RWPE1 (cell line): ENCODE measurements at places on chromosomes 7 and 10.

GRCh38 chr10:120453886-120454285 lies 3.1 kb upstream of the PLPP4 start:
- DNase-seq: no peak

GRCh38 chr7:2431260-2431867 lies 28.0 kb downstream of the CHST12 start:
- peak; percentile 27 for DNase-seq

DNA sequence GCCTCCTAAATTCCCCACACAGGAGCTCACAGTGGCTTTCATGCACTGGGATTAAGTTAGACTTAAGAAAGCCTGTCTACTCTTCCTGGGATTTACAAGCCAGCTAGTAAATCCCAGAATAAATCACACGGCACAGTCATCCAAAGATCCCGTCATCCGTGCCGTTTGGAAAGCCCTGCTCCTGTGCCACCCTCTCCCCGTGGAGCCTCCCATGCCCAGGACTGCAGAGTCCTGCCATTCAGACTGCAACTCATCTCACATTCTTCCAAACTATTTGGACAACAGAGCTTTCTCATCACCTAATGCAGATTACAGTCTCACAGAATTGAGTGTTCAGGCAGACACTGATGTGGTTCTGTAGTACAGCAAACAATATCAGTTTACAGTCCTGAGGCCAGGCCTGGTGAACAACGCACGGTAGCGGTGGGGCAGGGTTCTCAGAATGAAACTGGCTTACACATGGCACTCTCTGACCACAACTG lies 166.5 kb downstream of the EGFR start:
- no peak for DNase-seq

- DNase-seq: no peak
These were observed 66.9 kb upstream of the ARHGAP21 start for GRCh38 chr10:24790599-24790998.

GRCh38 chr10:114060456-114060855 lies 16.8 kb downstream of the ADRB1 start:
- DNase-seq: no peak

GRCh38 chr7:23600236-23600635 lies 3.1 kb downstream of the CCDC126 start:
- no peak for DNase-seq

DNA sequence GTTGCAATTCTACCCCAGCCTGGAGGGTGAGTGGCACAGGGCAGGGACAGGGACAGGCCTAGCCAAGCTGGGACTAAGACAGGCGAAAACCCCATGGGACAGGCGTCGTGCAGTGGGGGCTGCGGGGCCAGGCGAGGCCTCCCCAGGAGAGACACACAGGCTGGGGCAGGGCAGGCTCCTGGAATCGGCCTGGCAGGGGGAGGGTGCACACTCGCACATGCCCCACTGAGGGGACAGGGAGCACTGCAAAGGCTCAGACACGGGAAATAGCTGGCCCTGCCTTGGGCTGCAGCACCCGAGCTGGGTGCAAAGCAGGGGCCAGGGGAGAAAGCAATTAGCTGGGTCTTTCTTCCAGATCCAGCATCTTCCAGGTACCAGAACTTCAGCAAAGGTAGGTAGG lies 10.4 kb downstream of the LAT2 start:
- no peak for DNase-seq

GRCh38 chr7:82275342-82275741 lies 168.2 kb downstream of the CACNA2D1 start:
- no peak for DNase-seq

DNA sequence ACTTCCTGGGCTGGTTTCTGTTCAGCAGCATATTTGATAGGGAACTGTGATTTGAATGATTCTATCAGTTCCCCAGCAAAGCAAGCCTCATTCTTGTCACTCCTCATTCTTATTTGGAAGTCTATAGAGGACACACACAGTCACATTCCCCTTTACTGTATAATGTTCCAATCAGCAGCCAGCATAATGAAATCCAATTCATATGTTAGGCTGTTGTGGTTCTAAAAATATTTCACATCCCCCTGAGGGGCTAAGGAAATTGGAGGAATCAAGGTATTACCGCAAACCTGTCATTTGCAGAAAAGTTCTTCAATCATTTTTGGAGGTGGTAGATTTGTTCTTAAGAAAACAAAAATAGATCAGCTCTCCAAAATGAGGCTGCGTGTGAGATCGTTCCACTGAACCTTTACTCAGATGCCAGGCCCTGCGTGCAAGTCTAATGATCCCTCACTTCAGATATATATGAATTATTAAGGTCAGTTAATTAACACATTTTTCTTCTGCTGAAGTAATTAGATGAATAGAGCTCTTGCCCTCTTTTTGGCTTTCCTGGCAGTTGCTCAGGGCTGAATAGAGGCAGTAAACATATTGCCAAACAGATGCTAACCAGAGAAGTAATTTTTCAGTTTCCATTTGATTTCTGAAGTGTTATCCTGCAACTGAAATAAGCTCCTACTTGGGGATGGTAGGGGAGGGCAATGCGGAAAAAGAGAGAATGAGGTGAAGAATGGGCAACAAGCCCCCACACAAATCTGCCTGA lies 31.8 kb downstream of the LSMEM1 start:
- no peak for DNase-seq

GRCh38 chr10:33274096-33274785 lies 60.2 kb downstream of the NRP1 start:
- no peak for DNase-seq

DNA sequence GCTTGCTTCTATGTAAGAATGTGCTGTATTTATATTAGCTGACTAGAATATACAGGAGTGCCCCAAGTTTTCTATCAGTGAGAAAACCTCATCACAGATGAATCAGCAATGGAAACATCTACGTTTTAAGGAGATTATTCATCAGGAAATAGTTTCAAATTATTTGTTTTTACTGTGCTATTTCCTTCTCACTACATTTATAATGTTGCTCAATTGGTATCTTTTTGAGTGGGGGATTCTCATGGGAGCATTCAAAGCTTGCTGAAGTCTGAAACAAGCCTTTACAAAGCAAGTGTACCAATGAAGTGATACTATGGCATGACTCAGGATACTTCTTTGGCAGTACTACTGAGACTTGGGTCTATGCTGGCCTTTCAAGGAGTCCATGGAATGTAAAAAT lies 191.1 kb upstream of the SLC26A5 start:
- peak; percentile 51 for DNase-seq

- DNase-seq: no peak
These were observed 271.7 kb downstream of the BICC1 start for GRCh38 chr10:58784361-58784760.

- no peak for DNase-seq
These were observed 30.2 kb upstream of the ZMYND11 start for GRCh38 chr10:104862-105565.

DNA sequence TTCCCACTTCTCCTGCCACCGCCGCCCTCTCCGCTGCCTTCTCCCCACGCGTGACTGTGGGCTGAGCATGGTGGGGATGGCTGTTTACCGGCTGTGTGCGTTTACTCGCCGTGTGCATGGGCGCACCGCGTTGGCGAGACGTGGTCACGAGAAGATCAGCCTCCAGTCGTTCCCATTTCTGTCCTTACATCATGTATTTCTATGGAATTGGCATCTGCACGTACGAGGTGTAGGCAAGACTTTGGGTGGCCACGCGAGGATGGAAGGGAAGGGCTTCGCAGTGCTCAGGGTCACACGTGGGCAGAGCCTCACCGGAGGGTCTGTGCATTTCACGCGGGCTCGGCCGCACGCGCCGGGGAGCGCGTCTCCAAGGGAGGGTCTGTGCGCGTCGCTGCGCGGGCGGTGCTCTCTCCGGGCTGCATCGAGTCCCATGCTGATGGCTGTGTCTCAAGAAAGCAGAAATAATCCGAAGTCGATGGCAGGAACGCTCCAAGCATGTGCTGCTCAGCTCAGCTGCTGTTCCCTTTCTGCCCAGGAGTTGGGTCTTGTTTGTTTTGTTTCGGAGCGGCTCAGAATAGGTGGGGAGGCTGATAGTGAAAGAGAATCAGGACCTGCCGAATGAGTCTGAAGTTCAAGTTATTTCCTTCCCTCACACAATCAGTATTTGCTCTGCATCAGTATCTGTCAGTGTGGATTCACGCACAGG lies 973 bp downstream of the CAMK1D start:
- peak; percentile 29 for DNase-seq

GRCh38 chr7:83306502-83306901 lies 143.8 kb upstream of the PCLO start:
- no peak for DNase-seq

DNA sequence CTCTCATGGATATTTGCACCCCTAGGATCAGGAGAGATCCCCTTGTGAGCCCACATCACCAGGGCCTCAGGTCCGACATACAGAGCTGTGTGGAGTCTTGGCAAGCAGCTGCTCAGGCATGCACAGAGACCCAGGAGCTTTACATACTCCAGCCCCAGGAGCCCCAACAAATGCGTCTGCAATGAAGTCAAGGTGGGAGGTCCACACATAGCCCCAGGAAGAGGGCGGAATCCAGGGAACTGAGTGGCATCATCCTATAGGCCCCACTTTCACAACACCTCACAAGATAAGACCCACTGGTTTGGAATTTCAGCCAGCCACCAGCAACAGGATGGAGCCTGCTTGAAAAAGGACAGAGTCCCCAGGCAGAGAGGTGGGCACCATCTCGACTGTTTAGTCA lies 106.7 kb downstream of the LSMEM1 start:
- no peak for DNase-seq

- DNase-seq: peak; percentile 5
These were observed 700 bp downstream of the SMC3 start for GRCh38 chr10:110568055-110568735.

GRCh38 chr7:13293264-13294002 lies 606.0 kb downstream of the ARL4A start:
- DNase-seq: no peak

GRCh38 chr10:30368065-30368718 lies 19.1 kb upstream of the MTPAP start:
- DNase-seq: no peak

GRCh38 chr7:7790041-7790741 lies 71.8 kb upstream of the RPA3 start:
- no peak for DNase-seq

GRCh38 chr10:88346144-88346977 lies 236.8 kb downstream of the RNLS start:
- no peak for DNase-seq

DNA sequence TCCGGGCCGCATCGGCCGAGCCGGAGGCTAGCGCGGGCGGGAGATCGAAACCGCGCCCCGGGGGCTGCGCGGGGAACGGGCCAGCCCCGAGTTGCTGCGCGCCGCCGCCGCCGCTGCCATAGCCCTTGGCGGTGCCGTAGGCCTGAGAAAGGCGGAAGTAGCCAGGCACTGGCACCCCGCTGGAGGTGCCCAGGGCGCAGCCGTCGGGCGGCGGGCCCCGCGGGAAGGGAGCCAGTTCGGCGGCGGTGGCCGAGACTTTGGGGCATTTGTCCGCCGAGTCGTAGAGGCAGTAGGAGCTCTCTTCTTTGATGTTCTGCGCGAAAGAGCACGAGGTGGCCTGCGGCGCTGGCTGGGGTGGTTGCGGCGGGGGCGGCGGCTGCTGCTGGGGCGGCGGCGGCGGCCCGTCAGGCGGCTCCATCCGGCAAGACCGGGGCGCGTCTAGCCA lies 587 bp downstream of the HOXA10 start:
- DNase-seq: no peak

DNA sequence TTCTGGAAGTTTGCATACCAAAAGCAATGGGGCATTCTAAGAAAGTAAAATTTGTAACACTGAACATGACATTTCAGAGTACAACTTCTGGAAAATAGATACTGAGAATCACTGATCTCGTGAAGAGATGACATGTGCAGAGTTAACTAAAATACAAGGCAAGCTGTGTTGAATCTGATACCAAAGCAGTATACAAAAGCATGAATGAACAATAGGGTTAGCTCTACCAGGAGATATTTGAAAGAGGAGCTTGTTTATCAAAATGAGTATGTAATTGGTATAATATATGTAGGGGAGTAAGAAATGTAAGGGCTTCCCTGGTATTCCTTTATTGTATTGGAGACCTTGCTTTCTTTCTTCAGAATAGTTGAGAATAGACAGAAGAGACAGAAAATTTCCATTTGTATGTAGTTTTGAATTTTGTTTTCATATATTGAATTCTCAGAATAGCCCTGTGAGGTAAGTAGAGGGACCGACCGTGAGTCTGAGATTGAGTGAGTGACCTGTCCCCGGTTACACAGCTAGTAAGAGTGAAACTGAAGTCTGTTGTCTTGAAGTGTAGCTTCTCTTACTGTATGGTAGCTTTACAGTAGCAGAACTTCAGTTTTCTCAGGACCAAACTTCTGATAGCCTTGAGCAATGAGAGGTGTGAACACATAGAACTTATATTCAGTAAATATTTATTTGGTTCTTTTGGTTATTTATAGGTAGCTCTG lies 5.0 kb downstream of the HBP1 start:
- DNase-seq: no peak

- peak; percentile 47 for DNase-seq
These were observed 699 bp downstream of the CLIP2 start for GRCh38 chr7:74289659-74290552.

DNA sequence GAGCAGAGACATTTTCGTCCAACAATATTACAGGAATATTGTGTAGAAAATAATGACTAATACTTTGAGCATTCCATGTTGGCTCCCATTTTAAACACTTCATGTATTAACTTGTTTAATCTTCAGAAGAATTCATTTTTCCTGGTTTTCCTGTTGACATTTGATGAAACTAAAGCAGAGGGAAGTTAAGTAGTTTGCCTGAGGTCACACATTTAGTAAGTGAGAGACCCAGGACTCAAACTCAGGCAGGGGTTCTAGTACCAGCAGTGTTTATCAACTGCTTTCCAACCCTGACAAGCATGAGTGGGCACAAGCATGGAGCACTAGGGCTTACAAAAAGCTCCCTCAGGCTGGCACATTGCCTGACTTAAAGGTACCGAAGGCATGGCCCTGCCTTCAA lies 719.1 kb downstream of the AUTS2 start:
- peak; percentile 57 for DNase-seq

DNA sequence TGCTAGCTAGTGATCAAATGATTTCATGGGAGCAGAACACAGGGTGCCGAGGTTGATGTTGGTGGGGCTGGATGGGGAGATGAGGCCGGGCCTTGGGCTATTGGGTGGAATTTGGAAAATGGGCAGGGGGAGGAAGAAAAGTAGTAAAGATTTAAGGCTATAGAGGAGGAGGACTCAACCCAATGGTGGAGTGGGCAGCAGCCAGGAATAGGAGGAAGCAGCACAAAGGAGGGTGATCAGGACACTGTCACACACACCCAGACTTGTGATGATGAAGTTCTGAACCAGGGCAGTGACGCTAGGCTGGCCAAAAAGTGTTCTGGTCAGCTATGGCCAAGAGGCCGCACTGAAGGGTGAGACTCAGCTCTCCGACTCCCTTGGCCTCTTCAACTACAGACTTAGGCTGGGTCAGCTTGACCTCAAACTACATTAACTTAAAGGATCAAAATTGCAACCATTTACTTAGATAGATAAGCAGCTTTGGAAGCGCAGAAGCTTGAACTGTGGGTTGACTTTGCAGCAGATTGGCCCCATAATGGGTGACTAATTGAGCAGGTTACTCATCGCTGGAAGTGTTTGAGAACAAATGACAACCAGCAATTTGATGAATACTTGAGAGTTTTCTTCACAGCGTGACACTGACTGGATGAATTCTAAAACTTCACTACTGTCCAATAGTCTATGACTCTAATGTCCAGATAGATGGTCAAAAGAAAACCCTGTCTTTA lies 29.4 kb upstream of the GPR26 start:
- peak; percentile 18 for DNase-seq

GRCh38 chr10:2681891-2682290 lies 385.5 kb upstream of the PFKP start:
- DNase-seq: no peak

GRCh38 chr10:80684259-80684658 lies 146.6 kb downstream of the SH2D4B start:
- peak; percentile 79 for DNase-seq
